ENCODE measurements at places on chromosomes 1 and 21.

DNA sequence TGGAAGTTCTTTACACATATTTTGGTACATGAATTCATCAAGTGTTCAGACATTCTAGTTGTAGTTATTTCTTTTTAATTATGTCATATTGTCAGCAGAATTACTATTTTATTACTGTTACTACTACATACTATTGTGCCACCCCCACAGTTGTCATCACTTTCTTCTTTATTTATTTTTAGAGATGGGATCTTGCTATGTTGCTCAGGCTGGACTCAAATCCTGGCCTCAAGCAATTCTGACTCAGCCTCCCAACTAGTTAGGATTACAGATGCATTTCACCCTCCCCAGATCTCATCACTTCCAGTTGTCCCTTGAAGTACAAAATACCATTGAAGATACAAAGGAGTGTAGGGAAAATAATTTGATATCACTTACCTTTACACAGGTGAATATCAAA is 258.0 kb downstream of the KCTD3 start:
- no peak for DNase-seq

DNA sequence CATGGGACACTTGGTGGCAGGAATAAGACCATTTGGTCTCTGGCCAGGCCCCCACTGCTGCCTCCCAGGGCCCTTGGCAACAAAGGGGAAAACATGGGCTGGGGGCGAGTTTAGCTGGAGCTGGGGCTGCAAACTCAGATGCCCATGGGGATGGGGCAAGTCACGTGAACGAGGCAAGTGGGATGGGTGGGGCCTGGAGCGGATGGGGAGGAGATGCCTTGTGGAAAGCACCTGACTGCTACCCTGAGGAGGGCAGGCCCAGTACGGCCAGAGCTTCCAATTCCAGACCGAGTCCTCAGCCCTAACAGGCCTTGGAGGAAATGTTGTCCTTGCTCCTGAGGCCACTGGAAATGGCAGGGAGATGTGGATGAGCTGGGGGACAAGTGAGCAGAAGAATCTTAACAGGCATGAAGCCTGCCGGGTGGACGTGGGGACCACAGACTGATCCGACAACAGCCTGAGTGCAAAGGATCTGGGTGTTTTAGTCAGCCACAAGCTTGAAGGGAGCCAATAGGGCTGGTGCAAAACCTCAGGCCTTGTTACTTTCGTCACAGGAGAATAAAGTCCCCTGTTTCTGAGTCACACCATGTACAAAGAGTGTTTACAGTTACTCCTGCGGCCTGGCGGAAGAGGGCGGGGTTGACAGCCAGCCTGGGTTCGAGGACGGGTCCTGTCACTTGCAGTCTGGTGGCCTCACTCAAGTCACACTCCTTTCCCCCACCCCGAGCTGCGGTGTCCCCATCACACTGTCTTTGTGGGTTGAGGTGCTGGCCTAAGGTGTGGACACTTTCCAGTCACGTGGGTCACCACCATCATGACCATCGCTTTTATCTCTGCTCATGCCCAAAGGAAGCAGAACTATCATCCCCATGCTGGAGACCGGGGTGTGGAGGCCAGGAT is 19.1 kb downstream of the RUNX3 start:
- DNase-seq = no peak

GRCh38 chr1:202697038-202697437 is 13.2 kb downstream of the SYT2 start:
- DNase-seq = no peak

GRCh38 chr1:77910116-77910515 is 21.7 kb downstream of the NEXN start:
- DNase-seq = no peak

GRCh38 chr1:7609311-7609994 is 161.6 kb upstream of the VAMP3 start:
- DNase-seq = no peak

DNA sequence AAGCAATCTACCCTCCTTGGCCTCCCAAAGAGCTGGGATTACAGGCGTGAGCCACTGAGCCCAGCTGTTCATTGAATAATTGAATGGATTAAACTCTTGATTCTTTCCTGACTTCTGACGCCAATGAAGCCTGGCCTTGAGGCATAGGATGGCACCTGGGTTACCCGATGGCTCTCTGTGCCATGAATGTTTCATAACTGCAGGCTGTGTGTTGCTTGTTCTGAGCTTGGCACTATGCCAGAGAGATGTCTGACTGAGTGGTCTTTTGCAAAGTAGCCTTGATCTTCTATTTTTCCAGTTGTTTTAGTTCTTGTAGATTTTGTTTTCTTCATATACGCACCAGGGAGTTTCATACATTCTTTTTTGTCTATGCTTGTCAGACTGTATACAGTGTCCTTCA is 38.5 kb upstream of the AK4 start:
- DNase-seq = no peak

- no peak for DNase-seq
These were observed 18.3 kb upstream of the HDAC1 start for GRCh38 chr1:32273391-32274208.

- DNase-seq = no peak
These were observed 11.8 kb upstream of the MMEL1 start for GRCh38 chr1:2644591-2645101.

GRCh38 chr1:39625462-39626273 is 13.8 kb downstream of the HEYL start:
- DNase-seq = peak; percentile 40

GRCh38 chr1:70264839-70265238 is 43.7 kb downstream of the SRSF11 start:
- DNase-seq = no peak

Measured in dorsolateral prefrontal cortex (tissue), 122 donors.